ENCODE measurements at places on chromosomes 16 and 17.

DNA sequence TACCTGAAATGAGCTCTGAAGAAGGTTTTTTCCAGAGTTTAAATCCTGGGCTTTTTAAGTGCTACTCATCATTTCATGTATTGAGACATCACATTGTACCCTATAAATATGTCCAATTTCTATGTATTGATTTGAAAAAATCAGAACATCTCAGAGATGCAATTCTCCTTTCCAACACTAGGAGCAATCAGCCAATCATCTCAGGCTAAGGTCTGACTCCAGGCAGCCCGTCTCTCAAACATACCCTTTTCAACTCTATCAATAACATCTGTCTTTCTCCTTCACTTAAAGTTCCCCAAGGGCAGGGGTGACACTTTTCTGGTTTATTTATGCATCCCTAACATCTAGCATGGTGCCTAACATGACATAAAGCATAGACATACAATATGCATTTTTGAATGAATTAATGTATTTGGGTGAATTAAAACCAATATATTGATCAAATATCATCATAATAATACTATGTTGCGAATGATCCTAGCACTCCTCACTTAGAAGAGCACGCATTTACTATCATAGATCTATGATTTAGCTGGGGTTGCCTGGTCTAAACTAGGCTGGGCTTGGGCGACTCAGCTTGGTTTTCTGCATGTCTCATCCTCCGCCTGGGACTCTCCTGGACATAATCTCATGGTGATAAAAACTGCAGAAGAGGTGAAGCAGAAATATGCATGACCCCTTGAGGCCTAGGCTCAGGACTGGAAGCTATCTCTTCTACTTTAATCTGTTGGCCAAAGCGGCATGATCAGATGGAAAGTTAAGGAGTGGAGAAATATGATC lies 5.2 kb upstream of the CDH11 start:
- peak; percentile 26 for DNase-seq

DNA sequence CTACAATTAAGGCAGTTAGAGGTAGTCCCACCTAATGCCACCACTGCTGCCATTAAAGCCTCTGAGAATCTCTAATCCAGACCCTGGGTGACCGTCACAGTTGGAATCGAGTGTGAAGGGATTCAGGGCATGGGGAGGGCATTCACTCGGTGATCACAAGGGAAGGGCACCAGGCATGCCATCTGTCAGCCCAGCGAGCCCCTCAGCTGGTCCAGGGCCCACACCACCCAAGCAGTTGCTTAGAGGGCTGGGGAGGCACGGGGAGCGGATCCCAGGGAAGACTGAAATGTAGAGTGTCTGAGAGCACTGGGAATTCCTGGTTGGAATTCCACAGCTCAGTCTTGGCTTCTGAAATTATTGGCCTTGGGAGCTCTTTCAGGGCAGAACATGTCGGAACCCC lies 294.6 kb downstream of the CPPED1 start:
- no peak for DNase-seq

- no peak for DNase-seq
Measured at GRCh38 chr17:336110-337021, 16.2 kb downstream of the RPH3AL start.

DNA sequence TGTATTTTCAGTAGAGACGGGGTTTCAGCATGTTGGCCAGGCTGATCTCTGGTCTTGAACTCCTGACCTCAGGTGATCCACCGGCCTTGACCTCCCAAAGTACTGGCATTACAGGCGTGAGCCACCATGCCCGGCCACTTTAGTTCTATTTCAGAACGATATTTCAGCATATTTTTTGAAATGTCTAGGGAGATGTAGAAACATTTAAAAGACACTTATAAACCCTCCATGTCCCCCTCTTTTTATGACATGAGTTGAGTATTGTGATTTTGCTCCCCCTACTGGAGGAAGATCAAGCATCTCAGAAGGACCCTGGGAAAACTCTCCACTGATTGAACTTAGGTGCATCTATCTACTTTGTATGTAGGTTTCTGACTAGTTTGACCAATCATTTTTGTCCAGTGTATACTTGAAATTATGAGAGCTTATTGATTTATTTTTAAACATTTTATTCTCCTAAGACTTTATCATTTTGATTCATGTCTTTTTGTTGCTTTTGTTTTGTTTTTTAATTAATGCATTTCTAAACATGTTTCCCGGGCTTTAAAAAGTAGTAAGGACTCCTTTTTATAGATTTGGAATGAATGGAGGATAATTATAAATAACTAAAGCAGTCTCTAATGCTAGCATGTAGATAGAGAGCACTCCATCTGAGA lies 105.1 kb downstream of the CHD9 start:
- peak; percentile 79 for DNase-seq

DNA sequence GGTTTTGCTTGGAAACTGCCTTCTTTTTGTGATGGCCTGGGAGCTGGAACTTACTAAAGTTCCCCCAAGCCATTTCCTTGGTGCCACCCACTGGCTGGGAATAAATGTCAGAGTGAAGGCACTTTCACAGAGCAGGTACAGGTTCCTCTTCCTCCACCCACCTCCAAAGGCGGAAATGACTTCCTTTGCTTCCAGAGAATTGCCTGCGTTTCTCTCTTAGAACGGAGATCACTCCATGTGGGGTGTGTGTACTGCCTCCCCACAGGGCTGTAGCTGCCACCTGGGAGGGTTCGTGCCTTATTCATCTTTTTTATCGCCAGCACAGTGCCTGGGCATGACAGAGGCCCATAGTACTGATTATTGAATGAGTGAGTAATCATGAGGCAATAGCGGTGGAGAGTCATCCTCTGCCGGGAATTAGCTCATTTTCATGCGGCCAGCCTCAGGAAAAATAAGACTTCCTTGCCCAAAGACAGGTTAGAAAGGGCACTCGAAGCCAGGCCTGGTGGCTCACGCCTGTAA lies 32.2 kb upstream of the HAS3 start:
- no peak for DNase-seq

DNA sequence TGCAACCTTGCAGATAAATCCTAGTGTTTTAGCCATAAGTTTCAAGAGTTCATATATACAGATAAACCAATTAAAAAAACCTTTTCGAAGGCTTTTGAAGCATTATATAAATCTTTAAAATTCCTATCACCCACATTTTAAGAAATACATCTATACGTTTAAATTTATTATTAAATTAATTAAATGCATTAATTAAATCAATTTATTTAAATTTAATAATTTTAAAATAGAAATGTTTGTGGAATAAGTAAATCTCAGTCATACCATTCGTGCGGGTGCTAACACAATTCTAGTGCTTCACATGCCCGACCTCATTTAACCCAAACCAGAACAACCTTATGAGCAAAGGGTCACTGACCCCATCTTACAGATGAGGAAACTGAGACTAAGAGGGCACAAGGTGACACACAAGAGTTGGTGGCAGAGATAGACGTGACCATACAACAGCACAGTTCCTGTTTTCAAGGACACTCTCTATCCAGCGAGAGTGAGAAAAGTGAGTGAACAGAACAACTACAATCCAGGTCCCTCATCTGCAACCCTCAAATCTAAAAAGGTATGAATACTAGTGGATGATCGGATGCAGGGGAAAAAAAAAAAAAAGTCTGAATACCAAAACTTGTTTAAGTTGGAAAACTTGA lies 1.4 kb downstream of the NSMCE1 start:
- DNase-seq, result no peak

DNA sequence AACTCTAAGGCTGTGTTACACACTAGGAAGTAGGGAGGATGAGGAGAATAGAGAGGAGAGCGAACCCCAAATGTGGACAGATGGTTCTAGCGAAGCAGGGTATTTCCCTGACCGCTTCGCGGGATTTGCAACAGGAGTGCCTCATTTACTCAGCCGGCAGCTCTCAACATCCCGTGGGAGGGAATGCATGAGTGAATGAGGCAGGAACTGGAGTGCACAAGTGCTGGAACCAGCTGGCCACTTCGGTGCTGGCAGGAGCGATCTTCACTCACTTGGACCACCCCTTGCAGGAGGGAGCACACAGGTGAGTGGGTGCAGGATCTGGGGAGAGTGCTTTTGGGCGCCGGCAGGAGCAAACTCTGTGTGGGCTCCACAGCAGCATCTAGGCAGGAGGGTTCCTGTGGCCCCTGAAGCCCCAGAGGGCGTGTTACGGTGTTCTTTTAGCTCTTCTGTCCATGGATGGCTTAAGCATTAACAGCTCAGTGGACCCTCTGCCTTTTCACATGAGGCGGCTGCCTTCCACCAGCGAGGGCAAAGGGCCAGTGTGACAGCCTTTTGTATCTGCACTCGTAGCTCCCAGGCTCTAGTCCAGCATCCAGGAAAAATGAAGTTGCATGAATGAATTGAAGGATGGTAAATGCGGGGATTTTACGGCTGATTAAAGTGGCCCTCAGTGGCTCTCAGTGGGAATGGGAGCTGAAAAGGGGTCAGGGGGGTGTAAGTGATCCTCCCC lies 17.4 kb upstream of the ZNHIT3 start:
- no peak for DNase-seq

DNA sequence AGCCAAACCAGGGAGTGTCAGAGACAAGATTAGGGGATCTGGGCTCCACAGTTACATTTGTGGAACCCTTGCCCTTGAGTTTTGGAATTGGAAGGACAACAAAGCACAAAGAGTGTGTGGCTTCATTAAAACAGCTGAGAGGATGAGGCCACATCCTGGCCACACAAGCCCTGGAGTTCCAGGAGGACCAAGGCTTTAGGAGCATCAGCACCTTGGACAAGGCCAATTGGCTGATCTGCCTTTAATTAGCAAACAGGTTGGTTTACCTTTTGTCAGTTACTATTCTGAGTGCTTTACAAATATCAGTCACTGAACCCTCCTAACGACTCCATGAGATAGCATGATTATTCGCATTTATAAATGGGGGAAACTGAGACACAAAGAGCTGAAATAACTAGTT lies 54.7 kb downstream of the SLC6A2 start:
- DNase-seq, result peak; percentile 66

DNA sequence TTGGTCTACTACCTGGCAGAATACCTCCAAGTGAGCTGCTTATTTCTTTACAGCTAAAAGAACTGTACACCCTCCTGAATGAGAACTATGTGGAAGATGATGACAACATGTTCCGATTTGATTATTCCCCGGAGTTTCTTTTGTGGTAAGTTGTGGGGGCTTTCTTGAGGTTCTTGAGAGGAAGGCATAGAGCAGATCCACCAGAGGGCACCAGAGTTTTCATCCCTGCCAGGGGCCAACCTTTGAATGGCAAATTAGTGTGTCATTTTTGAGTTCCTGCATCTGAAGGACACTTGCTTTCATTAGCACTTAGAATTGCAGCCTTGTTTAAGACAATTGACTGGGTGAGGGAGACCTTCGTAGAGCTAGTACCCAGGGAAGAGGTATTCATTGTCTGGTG lies 35.0 kb downstream of the NMT1 start:
- peak; percentile 58 for DNase-seq

GRCh38 chr17:36765436-36766043 lies 164.2 kb downstream of the MRM1 start:
- no peak for DNase-seq

DNA sequence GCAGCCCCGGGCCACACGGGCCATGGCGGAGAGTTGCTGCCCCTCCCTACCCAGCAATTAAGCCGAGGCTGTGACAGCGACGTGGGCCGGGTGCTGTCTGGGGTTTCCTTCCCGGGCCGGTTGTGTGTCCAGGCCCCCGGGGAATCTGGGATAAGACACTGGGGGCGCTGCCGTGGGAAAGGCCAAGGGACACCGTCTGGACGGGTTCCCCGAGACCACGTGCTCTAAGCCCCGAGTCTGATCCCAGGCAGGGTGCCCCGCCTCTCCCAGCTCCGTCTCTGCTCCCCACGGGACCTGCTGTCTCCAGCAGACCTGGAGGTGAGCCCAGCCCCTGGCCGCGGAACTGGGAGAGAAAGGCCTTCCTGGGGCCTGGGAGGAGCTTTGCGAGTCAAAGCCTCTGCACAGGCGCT lies 92.2 kb downstream of the IRX3 start:
- peak; percentile 43 for DNase-seq

- no peak for DNase-seq
Measured at GRCh38 chr16:46736695-46737094, 11.4 kb downstream of the MYLK3 start.

DNA sequence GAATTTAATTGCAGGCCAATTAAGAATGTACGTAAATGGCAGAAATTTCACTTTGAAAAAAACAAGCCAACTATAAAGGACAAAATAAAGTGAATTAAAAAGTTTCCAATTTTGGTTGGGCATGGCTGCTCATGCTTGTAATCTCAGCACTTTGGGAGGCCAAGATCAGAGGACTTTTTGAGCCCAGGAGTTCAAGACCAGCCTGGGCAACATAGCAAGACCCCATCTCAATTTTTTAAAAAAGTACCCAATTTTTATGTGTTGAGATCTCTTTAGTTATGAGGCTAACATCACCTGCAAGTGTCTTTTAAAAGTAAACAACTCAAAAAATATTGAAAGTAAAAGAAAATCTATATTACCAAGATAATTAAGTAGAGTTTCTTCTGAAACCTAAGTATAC lies 25.9 kb downstream of the GNA13 start:
- no peak for DNase-seq

GRCh38 chr17:2120586-2121335 lies 65.9 kb downstream of the HIC1 start:
- no peak for DNase-seq

- no peak for DNase-seq
Measured at GRCh38 chr16:3514621-3515020, 13.8 kb downstream of the CLUAP1 start.

Data from GM23338 (cell line).